Epithelial cell of proximal tubule (primary cell): ENCODE measurements at places on chromosomes 1 and 21.
A peak's percentile ranks its signal among the peaks of the same experiment; 100 is the strongest.

DNA sequence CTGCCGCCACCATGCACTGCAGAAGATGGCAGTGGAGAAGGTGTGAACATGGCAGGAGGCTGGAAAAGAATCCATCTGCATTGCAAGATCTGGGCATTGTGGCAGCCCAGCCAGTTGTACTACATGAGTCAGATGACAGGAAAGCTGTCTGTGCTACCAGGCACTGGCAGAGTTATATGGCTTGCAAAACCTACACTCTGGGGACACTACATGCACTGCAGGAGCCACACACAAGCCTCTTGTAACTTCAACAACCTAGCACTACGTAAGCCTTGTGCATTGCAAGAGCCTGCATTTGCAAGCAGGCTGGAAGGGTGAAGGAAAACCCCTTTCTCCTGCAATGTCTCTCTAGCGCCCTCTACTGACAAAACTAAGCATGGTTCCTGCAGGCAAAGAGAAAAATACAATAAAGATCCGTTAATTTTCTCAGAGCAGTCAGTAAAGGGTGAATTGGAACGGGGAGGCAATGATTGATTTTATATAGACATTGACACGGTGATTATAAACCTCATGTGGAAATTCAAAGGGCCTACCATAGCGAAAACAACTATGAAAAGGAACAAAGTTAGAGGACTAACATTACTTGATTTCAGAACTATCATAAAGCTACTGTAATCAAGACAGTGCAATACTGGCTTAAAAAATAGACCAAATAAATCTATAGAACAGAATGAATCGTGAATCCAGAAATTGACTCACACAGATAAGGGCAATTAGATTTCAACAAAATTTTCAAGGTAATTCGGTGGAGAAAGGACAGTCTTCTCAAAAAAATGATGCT, 26.2 kb upstream of the DYNLT5 start:
- DNase-seq = peak; percentile 30

- DNase-seq = no peak
Observed at GRCh38 chr1:112083487-112083886, 94.0 kb upstream of the KCND3 start.

GRCh38 chr1:34115233-34115632, 49.8 kb downstream of the CSMD2 start:
- DNase-seq = no peak

- DNase-seq = no peak
Observed at GRCh38 chr1:44696101-44696500, 21.6 kb downstream of the ARMH1 start.

DNA sequence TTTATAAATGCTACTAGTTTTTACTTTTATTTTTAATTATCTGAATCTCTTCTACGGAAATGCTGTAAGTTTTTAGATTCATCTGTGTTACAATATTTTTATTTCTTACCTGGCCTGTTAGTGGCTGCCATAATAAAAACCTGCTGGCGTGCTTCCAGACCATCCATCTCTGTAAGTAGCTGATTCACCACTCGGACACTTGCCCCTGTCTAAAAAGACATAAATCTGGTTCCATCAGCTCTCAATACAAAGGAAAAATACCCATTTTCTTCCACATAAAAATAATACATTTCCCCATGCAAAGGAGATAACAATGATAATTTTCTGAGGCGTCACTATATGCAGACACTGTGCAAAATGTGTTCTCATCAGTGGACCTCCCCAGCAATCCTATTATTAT, 62.0 kb downstream of the NVL start:
- no peak for DNase-seq

DNA sequence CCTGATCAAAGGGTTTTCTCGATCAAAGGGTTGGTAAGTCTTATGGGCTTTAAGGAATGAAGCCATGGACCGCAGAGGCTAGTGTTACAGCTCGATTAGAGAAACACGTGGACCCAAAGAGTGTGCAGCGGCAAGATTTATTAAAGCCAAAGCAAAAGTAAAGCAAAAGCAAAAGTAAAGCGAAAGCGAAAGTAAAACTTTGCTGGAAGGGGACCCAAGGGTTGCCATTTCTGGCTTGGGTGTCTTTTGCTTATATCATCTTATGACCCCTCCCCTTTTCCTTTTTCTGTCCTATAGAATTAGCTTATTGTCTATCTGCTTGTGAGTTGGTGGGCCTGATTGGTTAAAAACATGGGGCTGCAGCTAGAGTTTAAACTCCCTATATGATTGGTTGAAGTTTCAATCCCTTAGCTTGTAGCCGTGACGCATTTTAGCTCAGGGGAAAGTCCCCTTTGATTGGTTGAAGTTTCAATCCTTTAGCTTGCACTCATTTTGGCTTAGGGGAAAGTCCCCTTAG, 957.0 kb downstream of the AMY1C start:
- DNase-seq = no peak

DNA sequence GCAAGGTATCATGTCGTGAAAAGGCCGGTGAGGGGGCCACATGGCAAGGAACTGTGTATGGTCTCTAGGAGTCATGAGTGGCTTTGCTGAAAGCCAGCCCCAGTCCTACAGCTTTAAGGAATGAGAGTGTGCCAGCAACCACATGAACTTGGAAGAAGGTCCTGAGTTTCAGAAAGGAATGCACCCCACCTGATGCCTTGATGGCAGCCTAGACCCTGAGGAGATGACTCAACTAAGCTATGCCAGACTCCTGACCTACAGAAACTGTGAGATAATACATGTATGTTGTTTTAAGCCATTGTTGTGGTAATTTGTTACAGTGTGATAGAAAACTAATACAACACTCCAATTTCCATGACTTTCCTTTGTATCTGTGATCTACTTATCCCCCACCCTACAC, 33.5 kb upstream of the AKT3 start:
- no peak for DNase-seq

- no peak for DNase-seq
Observed at GRCh38 chr1:108583757-108584427, 24.0 kb downstream of the EEIG2 start.

DNA sequence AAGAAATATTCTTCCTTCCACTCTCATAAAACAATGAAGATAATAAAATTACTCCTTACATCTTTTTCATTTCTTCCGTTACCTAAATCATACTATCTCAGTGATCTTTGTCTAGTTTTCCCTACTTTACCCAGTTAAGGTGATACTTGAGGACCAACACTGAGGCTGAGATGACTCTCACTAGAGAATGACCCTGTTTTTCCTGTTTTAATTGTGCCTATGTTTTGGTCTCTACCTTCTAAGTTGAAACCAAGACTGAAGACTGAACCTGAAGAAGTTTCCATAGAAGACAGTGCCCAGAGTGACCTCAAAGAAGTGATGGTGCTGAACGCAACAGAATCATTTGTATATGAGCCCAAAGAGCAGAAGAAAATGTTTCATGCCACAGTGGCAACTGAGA, 25.1 kb downstream of the AIM2 start:
- no peak for DNase-seq

GRCh38 chr1:55378582-55378981, 163.4 kb upstream of the USP24 start:
- no peak for DNase-seq

- no peak for DNase-seq
Observed at GRCh38 chr1:213899413-213899812, 88.4 kb upstream of the PROX1 start.

- DNase-seq = no peak
Observed at GRCh38 chr1:31043631-31044030, 21.9 kb downstream of the PUM1 start.

- DNase-seq = no peak
Observed at GRCh38 chr1:184388319-184388889, 1.6 kb downstream of the C1orf21 start.

- DNase-seq = no peak
Observed at GRCh38 chr1:29636936-29637335, 400.6 kb downstream of the PTPRU start.

GRCh38 chr1:208243967-208244916, at the start of gene PLXNA2:
Gene PLXNA2 (minus strand): TSS chr1:208244384. CDS start chr1:208217922, 26,462 bp downstream.
- DNase-seq = no peak

GRCh38 chr1:173507847-173508209, 30.7 kb downstream of the PRDX6 start:
- peak; percentile 64 for DNase-seq

DNA sequence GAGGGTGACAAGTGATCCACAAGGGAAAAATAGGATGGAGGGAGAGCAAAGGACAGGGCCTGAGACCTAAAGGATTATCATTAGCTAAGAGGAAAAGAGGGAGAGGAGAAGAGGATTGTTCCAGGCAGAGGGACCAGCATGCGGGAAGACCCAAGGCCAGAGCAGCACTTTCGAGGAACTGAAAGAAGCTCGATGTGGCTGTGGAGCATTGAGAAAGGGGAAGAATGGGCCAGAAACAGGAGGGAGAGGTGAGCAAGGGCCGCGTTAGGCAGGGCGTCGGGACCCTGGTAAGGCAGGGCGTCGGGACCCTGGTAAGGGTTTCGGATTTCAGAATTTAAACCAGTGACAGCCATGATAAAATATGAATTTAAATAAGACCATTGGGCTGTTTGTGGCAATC, 22.8 kb upstream of the CSF1 start:
- no peak for DNase-seq

- DNase-seq = peak; percentile 83
Observed at GRCh38 chr21:25573409-25574206, 33.7 kb downstream of the MRPL39 start.
